CD4-positive, alpha-beta T cell treated with Interleukin-12 subunit alpha and Interleukin-12 subunit beta, for 1 hour (primary cell): ENCODE measurements at places on chromosomes 13 and 19.

- no peak for DNase-seq
These were observed 8.1 kb upstream of the C5AR2 start for GRCh38 chr19:47323872-47324271.

- no peak for DNase-seq
These were observed 27.7 kb upstream of the NBEA start for GRCh38 chr13:34914416-34914815.

- peak; percentile 85 for DNase-seq
These were observed 9.1 kb downstream of the LYL1 start for GRCh38 chr19:13093407-13094105.

DNA sequence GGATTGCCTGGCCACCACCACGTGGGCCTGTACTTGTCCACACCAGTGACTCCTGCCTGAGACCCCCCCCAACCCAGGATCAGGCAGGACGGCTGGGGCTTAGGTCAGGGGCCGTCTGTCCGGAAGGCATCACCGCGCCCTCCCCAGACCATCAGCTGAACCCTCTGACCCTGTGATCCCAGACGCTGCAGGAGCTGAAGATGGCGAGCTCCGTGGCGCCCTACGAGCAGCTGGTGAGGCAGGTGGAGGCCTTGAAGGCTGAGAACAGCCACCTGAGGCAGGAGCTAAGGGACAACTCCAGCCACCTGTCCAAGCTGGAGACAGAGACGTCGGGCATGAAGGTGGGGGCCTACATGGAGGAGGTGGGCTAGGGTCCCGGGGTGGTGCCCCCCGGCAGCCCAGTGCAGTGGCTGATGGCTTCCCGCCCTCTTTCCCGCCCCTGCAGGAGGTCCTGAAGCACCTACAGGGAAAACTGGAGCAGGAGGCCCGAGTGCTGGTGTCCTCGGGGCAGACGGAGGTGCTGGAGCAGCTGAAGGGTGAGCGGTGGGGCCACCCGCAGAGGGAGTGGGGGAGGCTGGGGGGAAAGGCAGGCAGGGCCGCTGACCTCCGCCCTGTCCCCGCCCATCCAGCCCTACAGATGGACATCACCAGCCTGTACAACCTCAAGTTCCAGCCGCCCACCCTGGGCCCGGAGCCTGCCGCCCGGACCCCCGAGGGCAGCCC lies 3.0 kb downstream of the APC2 start:
- no peak for DNase-seq

- peak; percentile 62 for DNase-seq
These were observed 50.6 kb upstream of the UQCRFS1 start for GRCh38 chr19:29263305-29264135.

DNA sequence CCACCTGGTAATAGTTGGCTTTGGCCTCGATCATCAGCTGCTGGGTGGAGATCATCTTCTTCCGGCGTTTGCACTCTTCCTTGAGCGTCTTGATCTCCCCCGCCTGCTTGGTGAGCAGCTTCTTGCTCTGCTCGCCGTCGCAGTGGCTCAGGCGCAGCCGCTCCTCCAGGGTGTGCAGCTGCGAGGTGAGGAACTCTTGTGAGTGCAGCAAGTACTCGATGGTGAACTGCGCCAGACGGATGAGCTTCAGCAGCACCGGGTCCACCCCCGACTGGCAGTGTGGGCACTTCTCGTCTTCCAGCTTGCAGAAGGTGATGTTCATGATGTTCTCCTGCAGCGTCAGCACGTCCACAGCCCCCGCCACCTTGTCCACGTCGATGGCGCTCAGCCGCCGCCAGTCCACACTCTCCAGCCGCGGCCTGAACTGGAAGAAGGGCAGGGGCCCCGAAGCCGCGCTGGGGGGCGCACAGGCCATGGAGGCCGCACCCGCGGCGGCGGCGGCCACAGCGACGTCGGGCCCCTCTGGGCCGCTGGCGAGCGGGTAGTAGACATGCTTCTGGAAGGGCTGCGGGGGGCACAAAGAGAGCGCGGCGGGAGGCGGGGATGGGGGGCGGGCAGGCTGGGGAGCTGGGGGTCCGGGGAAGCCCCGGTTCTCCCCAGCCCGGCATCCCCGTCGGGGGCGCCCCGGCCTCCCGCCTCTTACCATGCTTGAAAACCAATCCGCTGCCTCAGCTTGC lies 3.0 kb downstream of the DZIP1 start:
- no peak for DNase-seq

DNA sequence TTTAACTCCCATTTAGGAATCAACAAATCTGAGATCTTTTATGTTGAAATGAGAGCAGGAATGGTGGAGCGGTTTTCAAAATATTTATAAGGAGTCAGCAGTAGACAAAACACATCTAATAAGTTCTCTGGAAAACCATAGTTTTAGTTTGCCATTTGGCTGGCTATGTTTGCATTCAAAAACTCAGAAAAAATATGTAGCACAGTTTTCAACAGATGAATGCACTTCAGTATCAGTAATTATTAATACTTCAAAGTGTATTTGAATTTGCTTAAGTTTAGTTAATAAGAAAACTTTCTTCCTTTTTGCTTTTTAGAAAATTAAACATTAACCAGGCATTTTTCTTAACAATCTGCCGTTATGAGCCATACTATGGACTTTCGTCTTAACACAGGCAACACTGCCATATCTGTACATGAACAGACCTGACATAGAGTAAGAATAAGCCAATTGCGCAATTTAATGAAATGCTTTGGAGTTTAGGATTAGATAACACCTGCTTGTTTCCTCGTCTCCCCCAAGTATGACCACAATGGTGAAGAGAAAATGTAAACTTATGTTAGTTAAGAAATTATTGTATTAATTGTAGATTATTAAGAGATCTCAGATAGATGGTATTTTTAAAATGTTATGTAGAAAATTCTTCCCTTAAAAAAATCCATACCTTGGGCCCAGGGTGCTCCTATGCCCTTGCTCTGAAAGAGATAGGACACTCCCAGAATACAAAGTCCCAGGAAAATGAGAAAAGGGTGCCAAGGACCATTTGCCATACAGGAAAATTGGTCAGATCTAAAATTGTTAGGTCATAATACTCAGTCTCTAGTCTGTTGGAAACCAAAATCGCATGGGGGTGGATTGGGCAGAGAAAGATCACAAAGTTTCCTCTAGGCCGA lies 552.3 kb upstream of the ARGLU1 start:
- DNase-seq, result no peak

- no peak for DNase-seq
These were observed 300.8 kb downstream of the EFNB2 start for GRCh38 chr13:106234636-106235035.

DNA sequence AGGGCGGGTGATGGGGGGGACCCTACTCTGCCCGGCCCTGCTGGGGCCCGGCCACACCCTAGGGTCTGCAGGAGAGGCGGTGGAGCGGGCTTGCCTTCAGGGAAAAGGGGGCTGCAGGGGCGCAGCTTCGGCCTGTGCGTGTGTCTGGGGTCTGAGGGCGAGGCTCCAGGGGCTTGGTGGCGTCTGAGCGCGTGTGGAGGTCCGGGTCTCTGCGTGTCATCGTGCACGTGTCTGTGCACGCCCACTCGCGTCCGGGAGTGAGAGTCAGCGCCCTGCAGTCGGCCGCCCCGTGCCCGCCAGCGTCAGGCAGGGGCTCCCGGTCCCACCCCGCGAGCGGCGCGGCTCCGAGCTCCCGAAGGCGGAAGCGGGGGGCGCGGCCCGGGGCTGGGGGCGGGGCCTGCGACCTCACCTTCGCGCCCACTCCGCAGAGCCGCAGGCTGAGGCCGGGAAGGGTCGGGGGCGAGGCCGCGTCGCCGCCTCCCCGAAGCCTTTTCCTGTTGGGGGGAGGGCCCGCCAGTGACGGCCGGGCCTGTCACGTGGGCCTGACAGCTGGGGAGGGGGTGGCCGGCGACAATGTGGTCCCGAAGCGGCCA lies at the start of gene ARHGAP45:
ARHGAP45 (plus strand) TSS at position 420 of the 593 bp plus-strand sequence. CDS start 239 bp downstream, outside the sequence.
- DNase-seq, result peak; percentile 90

DNA sequence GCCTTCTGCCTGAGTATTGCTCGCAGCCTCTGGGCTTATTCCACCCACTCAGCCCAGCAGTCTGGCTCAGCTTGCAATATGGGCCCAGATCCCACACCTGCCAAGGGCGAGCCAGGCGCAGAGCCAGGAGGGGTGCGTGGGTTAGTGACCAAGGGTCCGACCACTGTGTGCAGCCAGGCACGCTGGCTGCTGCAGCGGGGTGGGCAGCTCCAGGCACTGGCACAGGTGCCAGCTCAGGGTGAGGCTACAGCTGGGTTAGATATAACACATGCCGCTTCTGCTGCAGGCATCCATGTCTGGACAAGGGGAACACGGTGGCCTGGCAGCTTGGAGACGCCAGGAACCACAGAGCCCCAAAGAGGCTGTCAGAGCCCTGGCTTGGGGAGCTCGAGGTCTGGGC lies 12.6 kb upstream of the URAD start:
- DNase-seq, result no peak

- DNase-seq, result no peak
These were observed 22.0 kb upstream of the EMP3 start for GRCh38 chr19:48303367-48303766.

DNA sequence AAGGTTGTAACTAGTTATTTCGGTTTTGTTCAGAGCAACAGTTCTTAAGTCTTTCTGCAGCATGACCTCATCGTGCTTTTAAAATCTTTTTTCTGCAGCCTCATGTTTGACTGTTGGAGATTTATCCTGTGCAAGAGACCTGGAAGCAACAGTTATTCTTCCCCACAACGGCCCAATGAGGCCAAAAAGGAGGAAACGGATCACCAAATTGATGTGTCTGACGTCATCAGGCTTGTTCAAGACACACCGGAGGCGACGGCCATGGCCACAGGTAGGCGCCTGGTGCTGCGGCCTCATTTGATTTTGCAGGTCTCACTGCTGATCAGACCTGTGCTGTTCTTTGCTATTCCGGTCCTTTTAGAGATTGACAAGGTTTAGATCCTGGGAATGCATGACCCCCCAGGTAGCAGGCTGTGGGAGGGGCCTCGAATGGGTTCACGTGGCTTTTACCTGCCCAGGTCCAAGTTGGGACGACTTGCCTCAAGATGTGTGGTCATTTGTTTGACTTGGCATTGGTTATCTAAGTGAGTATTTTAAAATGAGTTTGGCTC lies 66.8 kb upstream of the MCF2L start:
- DNase-seq, result no peak

GRCh38 chr19:4455719-4456475 lies 1.7 kb downstream of the UBXN6 start:
- DNase-seq, result no peak

DNA sequence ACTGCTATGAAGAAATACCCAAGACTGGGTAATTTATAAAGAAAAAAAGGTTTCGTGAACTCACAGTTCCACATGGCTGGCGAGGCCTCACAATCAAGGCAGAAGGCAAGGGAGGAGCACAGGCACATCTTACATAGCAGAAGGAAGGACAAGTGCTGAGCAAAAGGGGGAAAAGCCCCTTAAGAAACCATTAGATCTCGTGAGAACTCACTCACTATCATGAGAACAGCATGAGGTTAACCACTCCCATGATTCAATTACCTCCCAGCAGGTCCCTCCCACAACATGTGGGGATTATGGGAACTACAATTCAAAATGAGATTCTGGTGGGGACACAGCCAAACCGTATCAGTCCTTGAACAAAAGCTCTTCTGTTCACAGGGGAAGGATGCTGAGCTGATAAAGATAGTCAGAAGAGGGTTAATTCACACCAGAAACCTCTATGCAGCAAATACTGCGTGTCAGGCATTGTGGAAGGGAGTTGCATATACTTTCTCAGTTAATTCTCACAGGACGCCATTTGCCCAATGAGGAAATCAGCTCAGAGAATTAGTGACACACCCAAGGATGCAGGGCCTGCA lies 246.2 kb downstream of the FOXO1 start:
- DNase-seq, result no peak

DNA sequence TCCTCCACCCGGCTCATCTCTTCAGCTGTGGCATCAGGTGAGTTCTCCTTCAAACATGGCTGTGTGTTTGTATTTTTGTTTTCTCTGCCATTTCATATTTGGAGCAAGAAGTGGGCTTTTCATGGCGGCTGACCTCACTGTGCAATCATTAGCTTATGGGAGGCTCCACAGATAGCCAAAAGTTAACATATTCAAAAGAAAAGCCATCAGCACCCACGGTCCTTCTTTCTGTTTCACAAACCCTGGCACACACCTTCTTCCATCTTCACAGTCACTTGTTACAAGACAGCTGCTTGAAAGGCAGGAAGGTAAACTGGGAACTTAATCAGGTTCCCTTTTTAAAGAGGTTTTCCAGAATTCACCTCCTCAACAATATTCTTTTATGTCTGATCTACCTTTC lies 69.3 kb upstream of the ATP12A start:
- DNase-seq, result no peak

- DNase-seq, result no peak
These were observed 180.0 kb downstream of the LHFPL6 start for GRCh38 chr13:39422845-39423565.

GRCh38 chr19:38695317-38695683 lies 47.9 kb downstream of the ACTN4 start:
- DNase-seq, result no peak

DNA sequence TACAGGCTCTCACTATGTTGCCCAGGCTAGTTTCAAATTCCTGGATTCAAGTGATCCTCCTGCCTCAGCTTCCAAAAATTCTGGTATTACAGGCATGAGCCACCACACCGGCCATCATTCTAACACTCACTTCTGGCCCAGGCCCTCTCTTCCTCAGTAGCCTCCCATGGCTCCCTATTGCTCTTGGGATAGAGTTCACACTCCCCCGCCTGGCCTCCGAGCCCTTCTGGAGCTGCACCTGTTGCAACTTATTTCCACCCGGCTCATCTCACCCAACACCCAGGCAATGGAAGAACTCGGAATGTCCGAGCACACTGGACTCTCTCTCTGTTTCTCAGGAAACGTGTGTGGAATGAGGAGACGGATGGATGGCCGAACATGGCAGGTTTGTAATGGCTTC lies 9.0 kb upstream of the SBK3 start:
- DNase-seq, result no peak

DNA sequence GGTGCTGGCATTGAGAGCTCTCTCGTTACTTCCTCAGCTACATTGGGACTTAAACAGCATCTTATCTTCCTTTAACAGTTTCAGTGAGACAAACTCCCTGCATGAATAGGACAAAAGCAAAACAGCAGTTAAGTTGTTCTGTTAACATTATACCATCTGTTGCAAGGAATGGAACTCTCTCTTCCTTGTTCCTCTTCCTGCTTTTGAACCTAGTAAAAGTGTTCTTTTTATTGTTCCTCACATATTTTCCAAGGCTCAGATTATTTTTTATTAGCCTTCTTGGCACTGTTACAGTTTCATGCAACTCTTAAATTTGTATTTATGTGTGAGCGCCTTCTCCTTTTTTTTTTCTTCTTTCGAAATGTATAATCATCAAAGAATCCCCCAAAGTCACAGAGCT lies 202.6 kb upstream of the UFM1 start:
- DNase-seq, result no peak

- DNase-seq, result no peak
These were observed 27.0 kb downstream of the DNM2 start for GRCh38 chr19:10744801-10745293.
